Jurkat, Clone E6-1 (cell line): ENCODE measurements at places on chromosomes 7 and 10.

- peak; percentile 92 for DNase-seq
Observed at GRCh38 chr10:114095559-114096337, 52.1 kb downstream of the ADRB1 start.

DNA sequence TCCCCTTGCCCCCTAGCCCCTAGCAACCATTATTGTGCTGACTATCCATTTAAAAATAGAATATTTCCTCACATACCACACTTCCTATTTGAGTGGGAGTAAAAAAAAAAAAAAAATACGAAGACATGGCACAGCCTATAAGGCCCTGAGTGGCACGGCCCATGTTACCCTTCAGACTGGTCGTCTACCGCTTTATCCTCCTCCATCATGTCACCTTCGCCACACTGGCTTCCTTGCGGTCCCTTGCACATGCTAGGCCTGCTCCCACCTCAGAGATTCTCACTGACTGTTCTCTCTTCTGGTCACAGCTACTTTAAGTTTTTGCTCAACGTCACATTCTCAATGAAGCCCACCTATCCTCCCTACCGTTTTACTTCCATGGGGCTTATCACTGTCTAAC, 130.3 kb downstream of the ATE1 start:
- DNase-seq: no peak

DNA sequence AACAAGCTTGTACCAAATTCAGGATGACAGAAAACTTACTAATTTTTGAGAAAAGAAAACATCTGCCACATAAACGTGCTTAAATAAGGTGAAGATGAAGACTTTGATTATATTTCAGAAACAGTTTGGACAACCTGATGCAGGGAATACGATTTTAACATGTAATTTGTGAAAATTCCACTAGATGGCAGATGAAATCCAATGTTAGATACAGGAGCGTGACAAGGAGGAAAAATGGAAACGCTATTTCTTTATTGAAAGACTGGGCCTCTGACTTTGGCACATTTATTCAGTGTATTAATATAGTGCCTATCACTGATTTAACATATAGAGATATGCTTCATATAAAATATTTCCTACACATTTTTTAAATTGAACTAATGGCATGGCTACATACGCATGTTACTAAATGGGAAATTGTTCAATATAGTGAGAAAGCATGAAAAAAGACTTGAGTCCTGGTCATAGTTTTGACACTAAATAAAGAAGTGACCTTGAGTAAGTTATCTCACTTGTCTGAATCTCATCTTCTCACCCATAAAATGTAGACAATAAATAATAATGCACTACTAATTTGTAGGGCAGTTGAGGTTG, 60.7 kb downstream of the CD36 start:
- peak; percentile 31 for DNase-seq

GRCh38 chr7:3210531-3210930, 90.5 kb upstream of the SDK1 start:
- DNase-seq: no peak

DNA sequence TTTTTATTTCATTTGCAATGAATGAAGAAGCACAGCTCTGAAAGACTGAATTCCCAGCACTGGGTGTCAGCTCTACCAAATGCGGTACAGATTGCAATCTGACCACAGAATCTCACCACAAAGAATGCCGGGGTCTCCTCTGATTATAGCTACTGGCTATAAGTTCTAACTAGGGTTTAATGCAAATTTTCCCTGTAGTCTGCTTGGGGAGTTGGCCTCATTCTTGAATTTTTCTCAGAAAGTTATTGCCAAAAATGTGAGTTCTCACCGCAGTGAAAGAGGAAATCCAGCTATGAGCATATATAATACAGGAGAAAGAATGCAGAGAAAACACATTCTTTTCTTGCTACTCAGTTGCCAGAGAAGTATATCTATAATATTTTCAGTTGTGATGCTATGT, 1255.7 kb upstream of the LRRTM3 start:
- DNase-seq: no peak

DNA sequence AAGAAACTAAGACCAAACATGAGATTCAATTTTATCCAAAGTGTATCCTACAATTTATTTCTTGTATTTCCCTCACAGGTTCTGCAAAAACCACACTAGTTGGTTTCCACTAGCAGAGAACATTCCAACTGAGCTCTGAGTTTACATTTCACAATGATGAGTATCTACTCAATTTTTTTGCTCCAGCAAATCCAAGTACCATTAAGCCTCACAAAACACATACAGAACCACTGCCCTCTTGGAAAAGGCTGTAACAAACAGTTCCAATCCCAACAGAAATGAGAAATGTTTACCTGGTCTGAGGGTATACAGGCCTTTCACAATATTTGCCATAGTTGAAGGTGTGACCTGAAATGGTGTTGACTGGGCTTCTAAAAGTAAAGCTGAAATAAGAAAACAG, 59.9 kb downstream of the CACUL1 start:
- no peak for DNase-seq

DNA sequence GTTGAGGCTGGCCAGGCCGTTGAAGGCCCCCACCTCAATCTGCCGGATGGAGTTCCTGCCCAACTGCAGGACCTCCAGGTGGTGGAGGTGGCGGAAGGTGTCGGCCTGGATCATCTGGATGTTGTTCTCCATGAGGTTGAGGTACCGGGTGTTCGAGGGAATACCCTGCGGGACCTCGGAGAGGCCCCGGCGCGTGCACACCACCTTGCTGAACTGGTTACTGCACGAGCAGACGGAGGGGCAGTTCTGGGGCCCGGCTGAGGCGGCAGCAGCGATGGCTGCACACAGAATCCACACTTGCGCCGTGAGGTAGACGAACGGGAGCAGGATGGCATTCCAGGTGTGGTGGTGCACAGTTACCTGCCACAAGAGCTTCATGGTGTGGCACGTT, 979 bp downstream of the LRRC4 start:
- no peak for DNase-seq

DNA sequence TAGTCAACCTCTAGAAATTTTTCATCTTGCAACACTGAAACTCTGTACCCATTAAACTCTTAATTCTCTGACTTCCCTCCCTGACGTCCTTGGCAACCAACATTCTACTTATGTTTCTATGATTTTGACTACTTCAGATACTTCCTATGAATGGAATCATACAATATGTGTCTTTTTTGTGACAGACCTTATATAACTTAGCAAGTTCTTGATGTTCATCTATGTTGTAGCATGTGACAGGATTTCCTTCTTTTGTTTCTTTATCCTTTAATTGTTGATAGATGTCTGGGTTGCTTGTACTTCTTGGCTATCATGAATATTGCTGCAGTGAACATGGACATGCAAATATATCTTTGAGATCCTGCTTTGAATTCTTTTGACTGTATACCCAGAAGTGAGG, 240.8 kb downstream of the ADK start:
- no peak for DNase-seq

GRCh38 chr10:63829020-63829419, 307.8 kb downstream of the REEP3 start:
- DNase-seq: no peak

DNA sequence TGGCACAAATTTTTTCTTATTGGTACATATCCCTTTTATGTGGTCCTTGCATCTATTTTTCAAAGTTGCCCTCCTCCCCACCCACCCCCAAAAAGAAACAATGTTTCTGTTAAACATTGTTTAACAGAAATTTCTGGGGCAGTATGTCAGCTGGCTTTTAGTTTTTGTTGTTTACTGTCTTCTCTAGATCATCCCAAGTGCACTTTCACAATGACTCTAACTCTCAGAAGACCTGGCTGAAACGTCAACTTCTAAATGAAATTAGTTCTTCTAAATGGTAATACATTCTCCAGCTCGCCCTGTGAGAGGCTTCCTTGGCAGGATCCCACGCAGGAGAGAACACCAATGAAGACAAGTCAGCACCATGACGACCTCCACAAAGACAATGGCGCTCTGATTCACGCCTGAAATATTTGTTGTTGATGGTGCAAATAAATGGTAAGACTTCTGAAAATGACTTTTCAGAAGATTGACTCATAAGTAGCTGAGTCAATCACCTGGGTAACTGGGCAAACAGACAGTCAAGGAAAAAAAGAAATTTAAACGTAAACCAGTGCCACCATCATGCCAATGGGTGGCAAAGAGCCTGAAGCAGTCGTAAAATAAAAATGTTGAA, 293.7 kb downstream of the FZD1 start:
- no peak for DNase-seq

- peak; percentile 11 for DNase-seq
Observed at GRCh38 chr7:156614434-156615264, 25.9 kb upstream of the RNF32 start.

GRCh38 chr10:67657775-67658174, 38.2 kb downstream of the CTNNA3 start:
- no peak for DNase-seq

DNA sequence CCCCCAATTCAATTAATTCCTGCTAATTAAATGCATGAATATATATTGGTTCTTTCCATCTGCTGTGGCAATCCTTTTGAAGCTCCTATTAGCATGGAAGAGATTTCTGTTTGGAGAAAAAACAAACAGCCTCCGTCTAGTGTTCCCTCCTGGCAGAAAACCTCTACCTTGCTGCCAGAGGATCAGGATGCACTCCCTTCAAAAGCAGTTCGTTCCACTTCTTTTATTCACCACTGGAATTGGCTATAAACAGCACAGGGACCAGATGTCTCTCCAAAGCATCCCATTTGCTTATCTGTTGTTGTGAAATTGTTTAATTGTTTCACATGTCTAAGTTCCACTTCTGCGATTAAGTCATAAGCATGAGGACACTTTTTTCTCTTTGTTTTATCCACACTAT, 77.8 kb upstream of the PTN start:
- no peak for DNase-seq

- DNase-seq: no peak
Observed at GRCh38 chr7:122056977-122057376, 87.1 kb downstream of the AASS start.

- DNase-seq: no peak
Observed at GRCh38 chr10:48896756-48897440, 42.7 kb downstream of the LRRC18 start.

DNA sequence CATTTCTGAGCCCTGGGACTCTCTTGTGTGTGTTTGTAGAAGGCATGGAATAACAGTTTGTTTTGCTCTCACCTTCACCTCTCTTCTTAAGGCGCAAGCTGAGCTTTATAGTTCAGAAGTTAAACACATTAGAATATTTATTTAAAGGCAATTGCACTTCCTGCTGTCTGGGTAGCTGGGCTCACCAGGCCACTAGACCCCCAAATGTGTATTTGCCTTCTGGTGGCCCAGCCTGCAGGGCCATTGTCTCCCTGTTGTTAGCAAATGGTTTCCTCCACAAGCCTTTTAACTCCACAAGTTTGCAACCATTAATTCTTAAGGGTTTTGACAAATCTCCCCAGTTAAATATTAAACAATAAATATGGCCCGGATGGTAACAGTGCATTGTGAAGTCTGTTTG, 31.1 kb upstream of the NEUROD6 start:
- no peak for DNase-seq

DNA sequence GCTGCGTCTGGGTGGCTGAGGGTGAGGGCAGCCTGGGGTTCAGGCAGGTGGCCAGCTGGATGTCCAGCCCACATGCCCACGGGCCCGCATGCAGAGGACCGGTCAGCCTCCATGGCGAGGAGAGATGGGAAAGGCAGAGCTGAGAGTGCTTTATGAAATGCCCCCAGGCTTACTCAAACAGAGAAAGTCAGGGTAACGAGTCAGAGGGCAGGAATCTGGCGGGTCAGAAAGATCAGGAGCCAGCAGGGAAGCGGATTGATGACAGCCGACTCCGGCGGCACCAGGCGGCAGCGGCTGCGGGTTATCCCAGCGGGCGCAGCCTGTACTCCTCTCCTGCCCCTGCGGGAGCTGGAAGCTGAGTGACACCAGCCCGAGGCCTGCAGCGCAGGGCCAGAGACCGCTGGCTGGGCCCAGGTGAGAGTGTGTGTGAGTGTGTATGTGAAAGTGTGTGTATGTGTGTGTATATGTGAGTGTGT, 13.4 kb downstream of the SLC13A4 start:
- DNase-seq: no peak

DNA sequence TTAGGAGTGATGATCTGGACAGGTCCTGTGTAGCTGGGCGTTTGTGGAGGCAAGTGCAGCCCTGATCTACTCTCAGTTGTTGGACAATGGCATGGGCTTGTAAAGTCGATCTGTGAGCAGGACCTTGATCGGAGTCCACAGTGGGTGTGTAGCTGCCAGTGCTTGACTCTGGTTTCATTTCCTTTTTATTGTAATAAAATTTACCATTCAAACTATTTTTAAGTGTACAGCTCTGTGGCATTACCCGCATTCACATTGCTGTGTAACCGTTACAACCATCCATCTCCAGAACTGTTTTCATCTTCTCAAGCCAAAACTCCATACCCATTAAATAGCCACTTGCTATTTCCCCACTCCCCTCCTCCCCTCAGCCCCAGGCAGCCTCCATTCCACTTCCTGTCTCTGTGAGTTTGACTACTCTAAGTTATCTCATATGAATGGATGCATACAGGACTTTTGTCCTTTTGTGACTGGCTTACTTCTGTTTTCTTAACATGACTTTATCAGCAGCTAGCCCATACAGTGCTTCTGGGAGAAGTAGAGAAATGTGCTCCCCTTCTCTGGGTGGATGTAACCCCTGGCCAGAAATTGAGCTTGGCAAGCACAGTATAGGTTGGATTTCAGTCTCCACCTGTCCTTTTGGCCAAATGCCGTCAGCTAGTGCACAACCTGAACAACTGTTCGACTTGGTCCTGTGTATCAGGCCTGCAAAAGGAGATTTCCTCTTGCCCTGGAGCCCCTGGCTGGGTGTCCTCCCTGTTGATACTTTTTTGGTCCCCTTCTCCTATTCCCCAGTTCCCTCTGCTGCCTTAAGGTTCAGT, 180.0 kb downstream of the LRMDA start:
- no peak for DNase-seq

DNA sequence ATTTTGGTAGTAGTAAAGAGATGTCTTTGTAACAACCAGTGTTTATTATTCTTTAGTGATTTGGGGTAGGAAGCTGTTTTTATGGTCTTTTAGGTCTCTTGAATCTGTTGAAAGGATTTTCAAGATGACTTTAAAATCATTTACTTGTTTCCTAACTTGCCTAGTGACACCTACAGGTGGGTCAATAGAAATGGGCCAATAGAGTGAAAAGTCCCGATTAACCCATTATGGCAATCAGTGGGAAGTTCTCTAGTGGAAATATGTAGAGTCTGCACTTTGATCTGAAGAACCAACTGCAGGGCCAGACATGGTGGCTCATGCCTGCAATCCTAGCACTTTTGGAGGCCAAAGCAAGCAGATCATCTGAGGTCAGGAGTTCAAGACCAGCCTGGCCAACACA, 374.7 kb upstream of the BMPER start:
- DNase-seq: no peak

DNA sequence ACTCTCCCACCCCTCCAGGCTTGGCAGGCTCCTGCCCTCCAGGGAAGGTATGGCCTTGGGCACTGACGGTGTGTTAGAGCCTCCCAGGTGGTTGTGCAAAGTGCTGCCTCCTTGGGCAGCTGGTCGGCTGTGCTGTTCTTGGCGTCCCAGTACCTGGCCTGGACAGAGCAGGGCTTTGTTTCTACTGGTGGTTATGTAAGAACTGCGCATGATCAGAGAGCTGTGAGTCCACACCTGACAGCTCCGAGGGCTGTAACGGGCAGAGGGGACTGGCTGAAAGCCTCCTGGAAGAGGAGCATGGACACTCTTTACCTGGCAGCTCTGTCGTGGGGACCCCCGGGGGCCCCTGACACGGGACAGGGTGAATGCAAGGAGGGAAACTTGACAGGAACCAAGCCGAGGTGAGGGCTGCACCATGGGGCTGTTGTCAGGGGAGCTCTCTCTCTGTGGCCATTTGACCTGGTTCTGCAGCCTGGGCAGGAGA, 3.1 kb upstream of the SFRP5 start:
- DNase-seq: no peak
